ENCODE measurements at places on chromosomes 16 and 17.

DNA sequence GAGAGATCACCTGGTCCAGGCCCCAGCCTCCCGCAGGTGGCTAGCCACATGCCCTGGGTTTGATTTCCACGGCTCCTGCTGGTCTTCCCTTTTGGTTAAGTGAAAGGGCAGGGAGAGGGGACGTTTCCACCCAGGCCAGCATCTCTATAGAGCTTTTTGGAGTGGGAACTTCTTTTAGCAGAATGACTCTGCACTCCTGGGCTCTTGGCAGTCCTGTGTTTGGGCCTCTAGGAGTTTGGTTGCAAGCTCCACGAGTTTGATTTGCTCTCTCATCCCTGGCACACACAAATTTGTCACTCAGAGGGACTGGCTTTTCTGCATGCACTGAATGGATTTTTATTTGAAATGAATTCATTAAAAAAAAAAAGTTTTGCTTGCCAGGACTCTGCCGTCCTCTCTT lies 32.8 kb downstream of the MSI2 start:
- DNase-seq = peak; percentile 33

DNA sequence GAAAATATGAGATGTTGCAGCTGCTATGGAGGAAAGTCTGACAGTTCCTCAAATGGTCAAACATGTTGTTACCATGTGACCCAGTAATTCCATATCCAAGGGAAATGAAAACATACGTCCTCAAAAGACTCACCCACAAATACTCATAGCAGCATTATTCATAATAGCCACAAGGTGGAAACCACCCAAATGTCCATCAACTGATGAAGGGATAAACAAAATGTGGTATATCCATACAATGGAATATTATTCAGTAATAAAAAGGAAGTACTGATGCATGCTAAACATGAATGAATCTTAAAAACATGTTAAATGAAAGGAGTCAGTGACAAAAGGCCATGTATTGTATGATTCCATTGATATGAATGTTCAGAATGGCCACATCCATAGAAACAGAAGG lies 140.2 kb downstream of the PITPNC1 start:
- DNase-seq = no peak

DNA sequence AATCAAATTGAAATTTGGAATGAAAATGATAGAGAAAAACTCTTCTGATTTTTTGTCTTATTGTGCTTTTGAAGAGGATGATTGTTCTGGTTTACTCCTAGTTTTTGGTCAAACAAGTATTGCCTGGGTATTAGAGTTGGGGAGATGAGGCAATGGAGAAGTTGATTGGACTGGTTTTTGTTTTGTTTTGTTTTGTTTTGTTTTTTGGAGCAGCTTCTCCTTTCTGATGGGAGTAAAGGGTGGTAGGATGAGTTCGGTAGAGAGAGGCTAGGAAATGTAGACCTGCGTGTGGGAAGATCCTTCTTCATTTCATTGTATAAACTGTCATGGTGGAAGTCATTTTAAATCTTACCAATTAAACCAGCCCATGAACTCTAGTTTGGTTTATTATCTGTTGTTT lies 17.7 kb downstream of the ATP6V0A1 start:
- DNase-seq = no peak

- no peak for DNase-seq
Observed at GRCh38 chr17:81193051-81193410, 27.0 kb upstream of the AATK start.

DNA sequence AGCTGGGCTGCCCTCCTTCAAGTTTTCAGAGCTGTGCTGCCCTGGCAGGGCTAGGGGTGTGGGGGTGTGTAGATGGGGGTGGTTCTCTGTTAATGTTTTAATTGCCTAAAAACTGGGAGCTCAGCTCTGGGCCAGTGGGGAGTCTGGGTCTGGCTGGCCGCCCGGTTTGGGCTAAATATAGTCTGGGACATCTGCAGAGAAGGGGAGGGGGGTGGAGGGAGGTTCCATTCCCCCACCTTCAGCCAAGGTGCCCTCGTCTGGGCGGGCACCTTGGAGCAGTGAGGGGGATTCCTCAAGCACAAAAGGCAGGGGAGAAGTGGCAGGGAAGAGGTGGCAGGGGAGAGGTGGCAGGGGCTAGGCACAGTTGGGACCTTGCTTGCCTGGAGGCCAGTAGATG lies 13.0 kb downstream of the RARA start:
- DNase-seq = peak; percentile 24

- peak; percentile 46 for DNase-seq
Observed at GRCh38 chr16:71610936-71611871, 14.8 kb upstream of the MARVELD3 start.

GRCh38 chr17:44636562-44636961 lies 19.7 kb upstream of the MEIOC start:
- DNase-seq = no peak

DNA sequence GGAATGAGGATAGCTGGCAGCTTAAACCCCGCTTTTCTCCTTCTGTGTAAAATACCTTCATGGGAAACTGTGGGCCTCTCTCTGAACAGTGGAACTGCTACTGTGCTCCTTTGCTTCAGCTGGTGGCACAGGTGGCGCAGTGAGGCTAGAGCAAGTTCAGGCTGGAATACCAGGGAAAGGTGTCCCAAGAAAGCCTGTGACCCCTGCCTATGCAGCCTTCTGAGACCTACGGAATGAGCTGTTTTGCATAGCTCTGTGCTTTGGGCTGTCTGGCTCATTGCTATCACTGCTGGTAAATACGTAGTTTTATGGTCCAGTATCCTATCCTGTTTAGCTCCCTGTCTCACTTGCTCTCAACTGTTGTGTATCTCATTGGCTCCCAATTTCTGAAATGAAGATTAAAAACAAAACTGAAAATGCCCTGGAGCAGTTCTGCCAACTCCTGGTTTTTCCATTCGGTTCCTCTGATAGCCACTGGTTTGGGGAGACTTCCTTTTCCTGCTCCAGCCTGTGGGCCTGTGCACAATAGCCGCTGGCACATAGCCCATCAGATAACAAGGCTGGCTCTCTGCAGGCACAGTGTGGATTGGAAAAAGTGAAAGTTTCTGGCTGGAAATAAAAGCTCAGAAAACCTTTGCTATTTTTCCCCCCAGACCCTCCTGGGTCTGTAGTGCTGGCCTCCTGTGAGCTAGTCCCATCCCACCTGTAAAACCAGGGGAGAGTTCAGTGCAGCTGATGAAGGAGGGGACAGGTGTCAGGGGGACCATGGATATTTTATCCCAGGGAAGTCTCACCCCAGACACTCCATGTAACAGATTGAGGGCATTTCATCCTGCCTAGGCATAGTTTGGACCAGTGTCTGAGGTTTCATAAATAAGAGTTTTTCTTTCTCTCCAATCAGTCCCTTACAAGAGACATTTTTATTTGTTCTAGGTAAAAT lies 24.0 kb downstream of the LIMD2 start:
- DNase-seq = peak; percentile 41

DNA sequence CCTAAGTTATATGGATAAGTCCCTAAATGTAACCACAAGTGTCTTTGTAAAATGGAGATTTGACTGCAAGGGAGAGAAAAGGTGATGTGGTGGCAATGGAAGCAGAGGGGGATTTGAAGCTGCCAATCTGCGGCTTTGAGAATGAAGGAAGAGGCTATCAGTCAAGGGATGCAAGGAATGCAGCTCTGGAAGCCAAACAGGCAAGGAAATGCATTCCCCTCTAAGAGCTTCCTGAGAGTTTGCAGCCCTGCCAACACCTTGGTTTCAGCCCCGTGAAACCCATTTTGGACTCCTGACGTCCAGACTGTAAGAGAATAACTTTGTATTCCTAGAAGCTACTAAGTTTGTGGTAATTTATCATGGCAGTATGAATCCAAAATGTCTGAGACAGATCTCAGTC lies 167.3 kb upstream of the MPHOSPH6 start:
- DNase-seq = no peak

- DNase-seq = no peak
Observed at GRCh38 chr17:79720705-79721292, 9.9 kb upstream of the ENPP7 start.

DNA sequence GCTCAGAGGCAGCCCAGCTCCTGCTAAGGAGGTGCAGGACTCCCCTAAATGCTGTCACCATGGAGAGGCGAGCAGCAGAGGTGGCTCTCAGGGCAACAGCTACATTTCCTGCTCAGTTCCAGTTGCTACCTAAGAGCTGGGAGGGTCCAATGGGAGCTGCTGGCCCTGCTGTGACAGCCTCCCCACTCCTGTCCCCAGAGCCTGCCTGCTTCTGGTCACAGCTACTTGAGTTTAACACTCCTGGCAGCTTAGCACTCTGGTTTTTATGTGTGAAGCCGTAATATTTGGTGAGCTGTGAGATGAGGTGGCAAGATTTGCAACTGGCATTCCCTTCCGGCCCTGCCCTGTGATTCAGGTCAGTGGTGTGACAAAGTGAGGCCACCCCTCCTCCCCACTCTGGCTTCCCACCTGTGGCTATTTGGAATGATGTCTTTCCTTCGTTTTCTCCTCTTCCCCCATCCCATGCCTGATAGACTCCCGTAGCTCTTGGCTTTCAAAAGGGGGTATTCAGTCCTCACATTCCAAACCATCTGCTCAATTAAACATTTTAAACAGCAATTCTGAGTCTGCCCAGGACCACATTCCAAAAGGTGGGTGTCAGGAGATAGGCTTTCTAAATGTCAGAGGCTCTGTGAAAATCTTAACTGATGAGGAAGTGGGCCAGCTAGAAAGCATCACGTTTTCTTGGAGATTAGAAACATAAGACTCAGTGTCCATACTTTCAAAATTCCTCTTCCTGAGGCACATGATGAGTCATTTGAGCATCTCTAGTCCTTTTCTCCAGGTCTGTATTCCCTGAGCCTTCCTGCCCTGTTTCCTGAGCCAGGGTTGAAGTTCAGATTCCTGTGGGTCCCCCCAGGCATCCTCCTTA lies 42.6 kb upstream of the SKAP1 start:
- DNase-seq = peak; percentile 74
